Right hindlimb (tissue), 1 donor: ENCODE measurements at places on chromosomes 12 and 14.

GRCh38 chr12:77940011-77940423 lies 109.3 kb downstream of the NAV3 start:
- DNase-seq, result no peak

GRCh38 chr12:58296863-58297262 lies 355.5 kb downstream of the ATP23 start:
- no peak for DNase-seq

- peak; percentile 46 for DNase-seq
These were observed 7.1 kb upstream of the OAS2 start for GRCh38 chr12:112971248-112971647.

DNA sequence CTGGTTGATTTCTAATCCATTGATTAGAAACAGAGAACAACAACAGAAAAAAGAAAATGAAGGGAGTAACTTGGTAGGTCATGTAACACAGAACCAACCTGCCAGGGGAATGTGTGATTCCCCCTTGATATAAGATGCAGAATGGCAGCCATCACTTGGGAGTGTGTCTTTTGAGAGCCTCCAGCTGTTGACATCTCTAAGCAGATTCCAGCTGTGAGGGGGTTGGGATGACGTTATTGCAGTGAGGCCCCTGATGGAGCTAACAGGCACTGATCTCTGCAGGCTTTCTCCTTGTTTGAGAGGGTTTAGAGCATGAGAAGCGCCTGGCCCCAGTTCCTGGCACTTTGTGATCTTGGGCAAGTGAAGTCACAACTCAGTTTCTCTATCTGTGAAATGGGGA lies 124.9 kb downstream of the PELI2 start:
- no peak for DNase-seq

- DNase-seq, result no peak
These were observed 47.7 kb downstream of the MAX start for GRCh38 chr14:65054471-65055085.

- peak; percentile 94 for DNase-seq
These were observed at the start of gene CNOT2 for GRCh38 chr12:70242695-70243509. Gene CNOT2, plus strand, starts transcription at chr12:70243433. Its CDS starts 34,794 bp downstream, at chr12:70278227.

- no peak for DNase-seq
These were observed 20.1 kb upstream of the AKAP5 start for GRCh38 chr14:64444984-64445845.

DNA sequence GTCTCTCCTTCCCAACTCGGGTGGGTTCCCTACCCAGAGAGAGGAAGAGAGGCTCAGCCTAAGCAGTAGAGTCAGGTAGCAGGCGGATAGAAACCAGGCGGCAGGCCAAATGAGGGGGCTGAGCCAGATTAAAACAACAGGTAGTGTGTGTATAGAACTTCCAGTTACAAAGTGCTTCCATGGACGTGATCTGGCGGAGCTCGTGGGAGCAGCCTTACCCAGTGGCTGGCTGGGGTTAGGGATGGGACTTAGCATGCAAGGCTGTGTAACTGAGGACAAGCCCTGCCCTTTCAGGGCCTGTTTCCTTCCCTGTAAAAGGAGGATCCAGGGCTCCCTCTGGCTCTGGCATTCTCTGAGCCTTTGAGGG lies 8.3 kb downstream of the KRT80 start:
- DNase-seq, result no peak

- DNase-seq, result no peak
These were observed 107.5 kb downstream of the SCARB1 start for GRCh38 chr12:124756166-124756565.

DNA sequence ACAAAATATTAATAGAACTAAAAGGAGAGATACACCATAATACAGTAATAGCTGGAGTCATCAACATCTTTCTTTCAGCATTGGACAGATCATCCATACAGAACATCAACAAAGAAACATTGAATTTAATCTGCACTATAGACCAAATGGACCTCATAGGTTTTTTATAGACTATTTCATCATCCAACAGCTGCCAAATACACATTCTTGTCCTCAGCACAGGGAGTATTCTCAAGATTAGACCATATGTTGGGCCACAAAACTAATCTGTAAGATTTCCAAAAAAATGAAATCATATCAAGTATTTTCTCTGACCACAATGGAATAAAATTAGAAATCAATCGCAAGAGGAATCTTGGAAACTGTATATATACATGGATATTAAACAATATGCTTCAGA lies 86.9 kb downstream of the FSCB start:
- DNase-seq, result no peak

DNA sequence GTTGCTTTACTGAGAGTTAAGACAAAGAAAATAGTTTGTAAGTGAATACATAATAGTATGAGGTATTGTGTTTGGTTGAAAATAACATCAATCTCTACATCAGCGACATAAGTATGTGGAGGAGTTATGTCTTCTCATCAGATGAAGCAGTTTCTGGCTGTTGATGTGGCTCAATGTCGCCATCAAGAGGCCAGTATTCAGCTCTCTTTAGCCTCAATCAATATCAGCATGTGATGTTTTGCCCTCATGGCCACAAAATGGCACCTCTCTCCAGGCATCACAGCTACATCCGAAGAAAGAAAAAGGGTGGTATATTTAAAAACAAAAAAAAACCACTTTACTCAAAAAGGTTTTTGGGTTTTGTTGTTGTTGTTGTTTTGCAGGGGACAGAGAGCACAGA lies 302.3 kb upstream of the TMEM132C start:
- no peak for DNase-seq

GRCh38 chr12:40207551-40207950 lies 17.2 kb upstream of the LRRK2 start:
- DNase-seq, result no peak

GRCh38 chr12:54587315-54587873 lies 1.1 kb downstream of the PPP1R1A start:
- peak; percentile 60 for DNase-seq

DNA sequence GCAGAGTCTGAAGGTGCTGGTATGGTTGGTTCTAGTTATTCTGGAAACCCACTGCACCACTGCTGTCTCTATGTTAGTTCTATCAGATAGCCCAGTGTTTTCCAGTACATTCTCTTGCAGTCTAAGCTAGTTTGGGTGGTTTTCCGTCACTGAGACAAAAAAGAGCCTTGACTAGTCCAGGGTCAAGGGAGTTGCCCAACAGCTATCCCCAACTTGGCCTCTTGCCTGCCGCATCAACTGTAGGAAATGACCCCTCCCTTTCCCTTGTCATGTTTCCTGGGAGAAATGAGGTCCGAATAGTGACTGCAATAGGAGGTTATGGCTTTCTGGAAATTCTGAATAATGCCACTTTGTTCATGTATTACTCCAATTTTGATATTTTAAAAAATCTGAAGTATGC lies 160.4 kb downstream of the EFCAB11 start:
- no peak for DNase-seq

GRCh38 chr12:28543021-28543890 lies 353.0 kb downstream of the CCDC91 start:
- DNase-seq, result no peak

DNA sequence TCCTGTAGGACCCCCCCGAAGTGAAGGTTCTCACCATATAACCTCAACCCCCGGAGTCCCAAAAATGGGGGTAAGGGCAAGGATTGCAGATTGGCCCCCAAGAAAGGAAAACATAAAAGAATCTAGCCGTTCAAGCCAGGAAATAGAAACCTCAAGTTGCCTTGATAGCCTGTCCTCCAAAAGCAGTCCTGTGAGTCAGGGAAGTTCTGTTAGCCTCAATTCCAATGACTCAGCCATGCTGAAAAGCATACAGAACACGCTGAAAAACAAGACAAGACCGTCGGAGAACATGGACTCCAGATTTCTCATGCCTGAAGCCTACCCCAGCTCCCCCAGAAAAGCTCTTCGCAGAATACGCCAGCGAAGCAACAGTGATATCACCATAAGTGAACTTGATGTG lies 344.2 kb upstream of the RGS6 start:
- no peak for DNase-seq

GRCh38 chr14:49982501-49982951 lies 89.6 kb downstream of the ARF6 start:
- DNase-seq, result no peak

- DNase-seq, result no peak
These were observed 600 bp downstream of the SYT10 start for GRCh38 chr12:33438851-33439586.

GRCh38 chr12:57182918-57183575 lies 33.5 kb upstream of the NXPH4 start:
- peak; percentile 81 for DNase-seq

DNA sequence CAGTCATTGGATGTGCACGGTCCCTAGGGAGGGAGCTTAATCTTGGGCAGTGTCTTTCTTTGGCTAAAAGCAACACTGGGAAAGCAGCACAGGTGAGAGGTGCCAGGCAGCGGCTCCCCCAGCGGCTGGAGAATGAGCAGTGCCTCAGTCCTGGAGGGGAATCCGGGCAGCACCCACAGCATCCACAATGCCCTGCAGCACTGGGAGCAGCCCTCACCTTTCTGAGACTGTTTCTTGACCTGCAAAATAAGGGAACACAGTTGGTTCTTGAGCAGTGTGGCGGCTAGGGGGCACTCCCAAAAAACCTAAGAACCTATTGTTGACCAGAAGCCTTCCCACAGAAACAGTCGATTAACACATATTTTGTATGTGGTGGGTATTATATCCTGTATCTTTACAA lies 75.8 kb downstream of the SINHCAF start:
- DNase-seq, result no peak

DNA sequence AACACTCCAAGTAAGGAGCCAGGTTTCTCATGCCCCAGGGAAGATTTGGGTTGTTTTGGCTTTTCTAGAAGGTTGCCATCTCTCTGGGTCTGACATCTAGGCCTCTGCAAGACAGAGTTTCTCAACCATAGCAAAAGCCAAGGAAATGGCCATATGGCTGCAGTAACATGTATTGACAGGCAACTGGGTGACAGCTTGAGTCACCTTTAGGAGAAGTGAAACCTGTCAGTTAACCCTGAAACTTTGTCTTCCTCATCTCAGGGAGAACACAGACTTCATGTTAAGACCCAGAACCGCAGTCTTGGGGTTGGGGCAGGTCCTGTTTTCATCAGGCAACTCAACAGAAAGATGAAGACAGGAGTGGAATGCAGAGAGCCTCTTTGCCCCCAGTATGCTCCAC lies 46.0 kb upstream of the PLBD1 start:
- no peak for DNase-seq

DNA sequence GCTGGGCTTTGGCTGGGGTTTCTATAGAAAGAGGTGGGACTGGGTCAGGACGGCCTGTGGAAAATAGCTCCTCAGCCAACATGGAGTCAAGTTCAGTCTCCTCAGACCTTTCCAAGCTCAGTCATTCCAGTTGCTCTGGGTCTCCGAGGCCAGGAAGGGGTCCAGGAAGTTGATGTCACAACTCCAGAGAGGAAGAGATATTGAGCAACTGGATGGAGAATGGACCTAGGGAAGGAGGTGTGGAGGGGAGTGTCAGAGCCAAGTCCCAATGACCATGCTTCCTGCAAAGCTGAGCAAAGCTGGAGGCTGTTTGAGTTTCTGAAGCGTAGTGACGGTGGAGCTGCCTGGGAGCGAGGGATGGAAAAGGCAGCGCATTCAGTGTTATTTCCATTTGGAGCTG lies 86.1 kb downstream of the SLC24A4 start:
- DNase-seq, result peak; percentile 94

DNA sequence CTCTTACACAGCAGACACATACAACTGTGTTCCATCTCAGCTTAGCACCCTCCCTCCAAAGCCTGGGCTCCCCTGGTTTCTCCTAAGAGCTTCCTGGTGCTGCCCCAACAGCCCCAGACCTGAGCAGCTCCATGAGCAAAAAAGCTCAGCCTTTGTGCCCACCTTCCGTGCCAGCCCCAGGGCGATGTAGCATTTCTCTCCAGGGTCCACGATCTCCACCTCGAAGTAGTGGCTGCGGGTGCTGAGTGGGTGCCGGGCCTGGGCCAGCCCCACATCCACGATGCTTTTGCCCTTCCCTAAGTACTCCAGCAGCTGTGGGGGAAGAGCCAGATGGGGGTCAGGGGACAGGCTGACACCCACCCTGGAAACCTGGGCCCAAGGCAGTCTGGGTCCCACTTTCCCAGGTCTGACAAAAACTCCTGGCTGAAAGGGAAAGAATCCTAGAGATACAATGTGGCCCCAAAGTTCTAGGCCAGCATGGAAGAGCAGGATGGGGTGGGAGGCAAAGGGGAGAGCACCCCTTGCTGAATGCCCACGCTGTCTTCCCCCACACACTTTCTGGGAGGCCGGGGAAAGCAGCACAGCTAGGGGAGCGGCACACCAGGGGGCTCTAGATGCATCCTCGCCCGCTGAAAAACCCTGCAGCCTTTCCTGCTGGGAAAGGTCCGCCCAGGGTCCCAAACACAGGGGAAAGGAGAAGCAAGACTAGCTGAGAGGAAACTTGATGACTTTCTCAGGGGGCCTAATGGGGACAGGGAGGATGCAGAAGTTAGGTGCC lies 11.0 kb downstream of the SPRYD3 start:
- DNase-seq, result peak; percentile 15

DNA sequence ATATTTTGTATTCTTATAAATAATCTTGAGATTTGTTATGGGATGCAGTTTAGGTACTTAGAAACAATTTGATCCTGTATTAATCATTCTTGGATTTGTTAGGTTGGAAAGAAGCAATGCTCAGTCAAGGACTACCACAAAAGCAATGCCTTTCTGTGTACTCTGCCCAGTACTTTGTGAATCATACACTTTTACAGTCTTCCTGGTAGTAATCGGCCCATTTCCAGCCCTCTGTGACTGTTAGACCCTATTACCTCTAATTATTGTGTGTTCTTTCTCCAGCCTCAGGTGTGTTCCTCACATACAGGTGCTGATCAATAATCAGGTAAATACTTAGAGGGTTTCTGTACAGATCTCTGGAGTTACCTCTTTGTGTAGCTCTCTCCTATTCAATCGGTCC lies 609.0 kb downstream of the KCNH5 start:
- no peak for DNase-seq

DNA sequence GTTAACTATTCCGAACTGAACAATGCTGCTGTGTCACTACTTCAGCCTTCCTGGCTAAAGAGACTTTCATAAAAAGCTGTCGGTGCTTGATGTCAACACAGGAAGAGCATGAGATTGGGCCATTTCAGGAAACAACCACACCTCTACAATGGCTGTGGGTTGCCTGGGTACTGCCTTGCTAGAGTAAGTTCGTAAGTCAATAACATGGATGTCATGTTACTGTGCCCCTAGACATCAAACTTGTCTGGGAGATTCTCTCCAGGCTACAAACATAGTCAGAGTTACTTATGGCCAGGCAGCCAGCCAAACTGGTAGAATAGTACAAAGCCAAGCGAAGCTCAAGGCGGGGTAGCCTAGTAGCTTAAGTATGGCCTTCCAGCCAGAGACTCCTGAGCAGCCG lies 23.1 kb downstream of the MAX start:
- no peak for DNase-seq

DNA sequence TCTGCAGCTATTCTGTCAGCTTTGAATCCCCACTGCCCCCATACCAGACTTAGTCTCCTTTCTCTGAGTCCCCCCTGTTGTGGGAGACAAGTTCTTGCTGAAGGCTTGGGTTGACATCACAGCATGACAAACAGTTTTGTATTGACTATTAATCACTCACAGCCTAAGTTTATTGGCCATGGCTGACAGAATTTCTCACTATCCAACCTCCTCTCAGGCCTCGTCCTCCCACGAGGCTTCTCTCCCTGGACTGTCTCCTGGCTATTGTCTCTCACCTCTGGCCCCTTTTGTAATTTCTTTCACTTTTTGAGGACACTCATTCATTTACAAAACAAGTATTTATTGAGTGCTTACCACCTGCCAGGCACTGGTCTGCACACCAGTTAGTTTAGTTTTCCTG lies 35.2 kb upstream of the DCD start:
- no peak for DNase-seq
